Suppressor macrophage treated with lipopolysaccharide for 4 hours (primary cell): ENCODE measurements at places on chromosomes 4 and X.

GRCh38 chrX:143581240-143581639, 54.7 kb downstream of the SLITRK4 start:
- DNase-seq = peak; percentile 19

DNA sequence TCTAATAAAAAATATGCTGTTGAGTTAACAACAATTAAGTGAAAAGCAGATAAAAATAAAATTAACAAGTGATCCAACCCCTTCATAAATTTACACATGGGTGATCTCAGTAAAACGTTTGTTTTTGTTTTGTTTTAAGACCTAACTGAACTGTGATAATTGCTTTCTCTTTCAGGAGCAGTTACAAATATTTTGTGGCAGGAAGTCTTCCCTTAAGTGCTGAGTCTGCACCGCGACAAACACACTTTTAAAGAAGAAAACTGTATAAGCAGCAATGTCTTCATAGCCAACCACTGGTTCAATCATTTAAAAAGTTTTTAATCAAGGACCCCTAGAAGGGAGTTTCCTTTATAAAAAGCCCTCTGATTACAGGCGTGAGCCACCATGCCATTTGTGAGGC, 53.7 kb upstream of the NFKB1 start:
- peak; percentile 49 for DNase-seq

DNA sequence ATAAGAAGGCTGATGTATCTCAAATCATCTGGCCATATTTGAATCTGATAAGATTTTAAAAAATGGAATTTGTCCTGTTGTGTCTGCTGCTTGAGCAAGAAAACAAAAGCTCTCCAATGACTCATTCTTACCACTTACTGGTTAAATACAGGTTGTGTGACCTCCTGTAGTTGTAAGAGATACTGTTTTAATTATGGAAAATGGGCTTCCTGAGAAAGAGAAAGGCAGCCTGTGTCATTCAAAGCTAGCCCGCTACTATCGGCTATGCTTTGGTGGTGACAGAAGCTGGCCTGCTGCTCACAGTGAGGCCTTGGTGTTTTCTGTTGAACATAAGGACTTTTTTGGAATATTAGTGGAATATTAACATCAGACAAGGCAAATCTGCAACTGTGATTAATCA, 1722.1 kb upstream of the PCDH10 start:
- no peak for DNase-seq

GRCh38 chr4:16334601-16335000, 108.3 kb upstream of the TAPT1 start:
- DNase-seq = no peak

DNA sequence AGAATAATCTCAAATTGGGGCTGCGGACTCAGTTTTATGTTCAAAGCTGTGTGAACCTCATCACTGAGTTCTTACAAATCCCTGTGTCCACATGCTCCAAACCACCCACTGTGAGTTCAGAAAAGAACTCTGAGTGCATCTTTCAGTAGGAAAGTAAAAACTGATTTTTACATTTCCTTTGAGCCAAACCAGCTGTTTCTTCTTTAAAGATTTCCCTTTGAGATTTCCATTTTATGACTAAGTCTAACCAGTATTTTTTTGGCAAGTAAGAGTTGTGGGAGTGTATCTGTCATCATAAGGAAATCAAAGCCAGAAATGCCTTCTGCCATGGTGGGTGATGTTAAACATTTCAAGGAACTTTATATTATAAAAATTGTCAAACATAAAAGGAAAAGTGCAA, 100.0 kb downstream of the TET2 start:
- no peak for DNase-seq

- no peak for DNase-seq
These were observed 404.7 kb upstream of the CNKSR2 start for GRCh38 chrX:20969565-20969964.

- DNase-seq = no peak
These were observed 28.0 kb downstream of the HNRNPDL start for GRCh38 chr4:82402196-82402775.
